Activated naive CD4-positive, alpha-beta T cell treated with anti-CD3 and anti-CD28 coated beads, Interleukin-2, amount 50 U/mL, for 72 hours (primary cell): ENCODE measurements at places on chromosomes 2 and 18. TPM values are rescaled to one million over a fixed set of nuclear protein-coding genes. Genes with fewer than 3 reads are reported as not detected.
A peak's percentile ranks its signal among the peaks of the same experiment; 100 is the strongest.

DNA sequence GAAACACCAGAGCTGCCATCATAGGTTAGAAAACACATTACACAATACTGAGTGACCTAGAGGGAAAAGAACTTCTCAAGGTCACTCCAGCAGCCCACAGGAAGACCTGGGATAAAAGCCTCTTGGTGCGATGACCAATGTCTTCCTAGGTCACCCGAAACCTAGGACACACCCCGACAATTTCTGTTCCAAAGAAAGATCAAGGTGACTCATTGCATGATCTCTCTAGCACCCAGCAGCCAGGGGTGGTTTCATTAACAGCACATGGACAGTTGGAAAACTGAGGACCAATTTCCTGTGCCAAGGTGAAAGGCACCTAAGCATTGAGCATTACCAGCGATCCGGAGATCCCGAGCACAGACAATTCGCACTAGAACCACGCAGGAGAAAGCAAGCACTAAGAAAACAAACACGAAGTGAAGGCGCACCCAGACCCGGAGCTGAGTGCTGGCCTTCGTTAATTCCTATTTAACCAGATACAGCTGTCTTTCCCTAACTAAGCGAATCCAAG is 1.5 kb downstream of the CACNB4 start:
- no peak for DNase-seq

The POTEC gene
- not detected for total RNA-seq

The CD8A gene
- 1.7 TPM for total RNA-seq

DNA sequence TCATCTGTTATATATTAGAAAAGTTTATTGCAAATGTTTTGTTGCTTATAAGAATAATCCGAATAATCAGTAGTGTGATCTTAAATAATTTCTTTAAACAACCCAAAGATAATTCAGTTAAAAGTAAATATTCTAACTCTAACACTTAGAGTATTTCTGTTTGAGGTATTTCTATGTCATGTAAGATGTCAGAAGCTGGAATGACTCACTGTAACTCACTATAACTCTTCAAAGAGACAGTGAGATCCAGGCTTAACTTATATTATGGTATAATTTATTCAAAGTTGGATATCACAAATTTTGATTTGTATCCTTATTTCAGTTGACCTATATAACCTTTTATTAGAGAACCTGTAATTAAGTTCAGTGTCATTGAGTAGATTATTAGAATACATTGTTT is 6.9 kb downstream of the MBD5 start:
- DNase-seq: no peak

GRCh38 chr2:134375935-134376334 is 122.1 kb downstream of the MGAT5 start:
- no peak for DNase-seq

- DNase-seq: no peak
Measured at GRCh38 chr2:128450211-128451024, 131.8 kb upstream of the HS6ST1 start.

The TMEM17 gene
- not detected for total RNA-seq

GRCh38 chr2:121906170-121906569 is 150.7 kb downstream of the TSN start:
- no peak for DNase-seq

DNA sequence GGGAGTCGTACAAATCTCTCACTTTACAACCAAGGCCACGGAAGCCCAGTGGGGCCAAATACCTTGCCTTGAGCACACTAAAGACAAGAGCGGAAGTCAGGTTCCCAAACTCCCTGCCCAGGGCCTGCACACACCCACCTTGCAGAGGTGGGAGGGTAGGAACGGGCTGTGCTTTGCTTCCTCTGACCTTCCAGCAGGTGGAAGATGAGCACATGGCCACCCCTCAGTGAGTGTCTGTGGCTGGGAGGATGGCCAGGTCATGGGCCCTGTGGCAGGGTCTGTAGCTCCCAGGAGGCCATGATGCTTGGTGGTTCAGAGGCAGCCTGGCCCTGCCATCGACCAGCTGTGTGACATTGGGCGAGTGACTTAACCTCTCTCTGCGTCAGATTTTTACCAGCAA is 218.2 kb downstream of the ZBTB7C start:
- DNase-seq: no peak

DNA sequence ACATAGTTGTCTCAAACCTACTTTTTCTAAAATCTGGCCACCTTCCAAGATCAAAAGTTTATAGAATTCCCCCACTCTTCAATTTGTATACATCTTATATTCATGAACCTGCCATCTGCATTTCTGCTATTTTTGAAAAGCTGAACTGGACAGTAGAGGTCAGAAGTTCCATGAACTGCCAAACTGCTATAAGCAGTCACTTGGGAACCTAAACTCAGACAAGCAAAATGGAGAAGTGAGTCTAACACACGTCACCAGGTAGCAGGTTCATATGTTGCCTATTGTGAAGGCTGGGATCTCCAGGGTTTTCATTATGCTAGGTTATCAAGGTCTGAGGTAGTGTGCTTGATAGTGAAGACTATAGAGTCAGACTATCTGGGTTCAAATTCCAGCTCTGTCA is 2.0 kb upstream of the MYO1B start:
- DNase-seq: no peak

- no peak for DNase-seq
Measured at GRCh38 chr18:9758624-9759075, 50.5 kb downstream of the RAB31 start.

The LYG2 gene
- not detected for total RNA-seq

GRCh38 chr2:137706786-137707613 is 257.3 kb upstream of the HNMT start:
- no peak for DNase-seq

The PDE6D gene
- 25.4 TPM for total RNA-seq

The UGT1A10 gene
- total RNA-seq: not detected

GRCh38 chr18:45628979-45629958 is 14.0 kb downstream of the SLC14A2 start:
- DNase-seq: no peak

DNA sequence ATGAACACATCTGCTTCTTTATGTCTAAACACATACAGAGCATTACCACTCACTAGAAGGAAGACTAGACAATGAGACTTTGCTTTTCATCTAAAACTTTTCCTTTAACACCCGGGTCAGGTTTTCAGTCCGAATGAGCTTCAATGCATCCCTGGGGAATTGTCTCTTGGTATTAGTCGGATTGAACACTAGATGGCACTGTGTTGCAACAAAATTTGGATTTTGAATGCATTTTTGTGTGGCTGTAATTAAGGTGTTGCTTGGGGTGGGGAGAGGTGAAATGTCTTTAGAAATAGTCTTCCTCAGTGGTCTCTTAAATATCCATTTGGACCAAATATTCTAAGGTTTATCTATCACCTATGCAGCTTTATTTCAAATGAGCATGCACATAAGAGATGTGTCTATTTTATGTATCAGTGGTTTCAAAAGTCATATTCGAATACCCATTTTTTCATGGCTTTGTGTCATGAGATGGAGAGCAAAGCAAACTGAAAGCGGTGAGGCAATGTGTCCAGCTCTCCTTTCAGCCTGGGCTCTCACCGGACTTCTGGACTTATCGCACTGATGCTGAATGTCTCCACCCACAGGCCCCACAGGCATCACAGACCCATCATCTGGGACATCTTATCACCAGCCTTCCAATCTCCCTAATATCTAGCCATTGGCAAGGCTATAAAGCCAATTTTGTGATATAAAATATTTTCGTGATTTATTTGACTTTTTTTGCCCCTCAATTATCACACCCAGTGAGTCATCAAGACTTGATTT is 510.3 kb downstream of the RNF144A start:
- peak; percentile 45 for DNase-seq
